ENCODE measurements at places on chromosomes 13 and 19.

DNA sequence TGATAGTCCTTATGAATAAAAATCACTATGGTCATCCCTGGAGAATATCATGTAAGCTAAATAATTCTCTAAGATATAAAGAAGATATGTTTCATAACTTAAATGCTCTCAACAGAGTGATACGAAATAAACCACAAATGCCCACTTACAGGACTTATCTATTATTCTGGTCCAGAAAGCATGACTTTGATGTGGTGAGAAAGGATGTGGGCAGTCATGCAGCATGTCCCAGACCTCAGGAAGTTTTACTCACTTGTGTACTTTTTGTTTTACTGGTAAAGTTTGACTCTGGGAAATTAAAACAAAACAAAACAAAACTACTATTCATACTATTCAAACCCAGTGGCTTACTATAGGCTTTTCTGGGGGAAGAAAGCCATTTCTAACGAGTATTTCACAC lies 483.2 kb upstream of the SLITRK6 start:
- DNase-seq: no peak

GRCh38 chr13:113162783-113163685 lies 4.6 kb downstream of the PROZ start:
- DNase-seq: no peak

- DNase-seq: no peak
These were observed 33.2 kb downstream of the CACNG6 start for GRCh38 chr19:54024660-54025059.

- DNase-seq: no peak
These were observed 137.6 kb upstream of the SLC10A2 start for GRCh38 chr13:103203735-103204330.

GRCh38 chr13:50589139-50589538 lies 254.4 kb downstream of the DLEU7 start:
- no peak for DNase-seq

- no peak for DNase-seq
These were observed 89.2 kb downstream of the PTPRS start for GRCh38 chr19:5251096-5252065.

- DNase-seq: no peak
These were observed 9.3 kb upstream of the HIF3A start for GRCh38 chr19:46287585-46287984.

GRCh38 chr19:40398417-40399131 lies 8.6 kb upstream of the HIPK4 start:
- peak; percentile 80 for DNase-seq

DNA sequence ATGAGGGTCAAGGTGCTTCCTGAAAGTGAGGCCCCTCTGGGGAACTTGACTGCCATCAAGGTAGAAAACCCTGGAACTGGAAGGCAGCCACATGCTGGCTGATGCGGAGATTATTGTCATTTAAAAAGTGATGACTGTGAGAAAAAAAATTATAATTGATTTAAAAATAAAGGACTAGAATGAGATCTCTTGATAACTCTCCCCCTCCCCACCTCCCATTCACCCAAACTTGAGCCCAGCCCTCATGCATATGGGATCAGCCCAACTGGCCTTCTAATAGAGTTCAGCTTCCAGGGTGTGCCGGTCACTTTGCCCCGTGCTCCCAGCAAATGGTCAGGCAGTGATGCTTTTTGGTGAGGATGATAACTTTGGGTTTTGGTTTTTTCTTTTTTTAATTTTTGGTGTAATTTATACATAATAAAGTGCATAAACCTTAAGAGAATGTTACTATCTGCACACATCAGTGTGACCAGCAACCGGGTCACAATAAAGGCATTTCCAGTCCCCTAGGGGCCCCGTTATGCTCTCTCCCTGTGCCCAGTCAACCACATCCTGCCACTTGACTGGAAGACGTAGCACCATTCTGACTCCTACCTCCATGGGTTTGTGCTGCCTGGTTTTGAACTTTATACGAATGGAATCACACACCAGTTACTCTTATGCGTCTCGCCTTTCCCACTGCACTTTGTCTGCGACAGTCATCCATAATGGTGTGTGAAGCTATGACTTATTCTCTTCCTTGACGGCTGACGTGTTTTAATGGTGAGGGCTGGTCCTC lies 187.9 kb downstream of the USP12 start:
- no peak for DNase-seq

DNA sequence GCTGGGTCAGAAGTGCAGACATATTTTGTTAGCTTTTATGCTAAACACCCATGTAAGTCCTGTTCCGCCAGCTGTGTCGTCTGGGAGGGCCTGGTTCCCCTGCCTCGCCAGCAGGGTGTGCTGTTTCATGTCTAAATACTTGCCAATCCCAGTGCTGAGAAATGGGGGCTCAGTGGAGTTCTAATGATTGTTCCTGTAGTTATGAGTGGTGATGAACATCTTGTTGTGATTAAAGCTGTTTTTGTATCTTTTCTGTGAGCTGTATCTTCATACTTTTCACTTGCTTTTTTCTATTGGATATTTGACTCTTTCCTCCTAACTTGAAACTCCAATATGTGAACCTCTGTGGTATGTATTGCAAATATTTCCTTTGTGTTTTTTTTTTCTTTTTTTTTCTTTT lies 32.7 kb downstream of the KDM4B start:
- DNase-seq: peak; percentile 12

- no peak for DNase-seq
These were observed 53.6 kb upstream of the PABPC3 start for GRCh38 chr13:25042151-25042865.

- DNase-seq: no peak
These were observed 18.0 kb downstream of the CATSPERD start for GRCh38 chr19:5738423-5738822.

GRCh38 chr13:78762825-78763224 lies 103.9 kb upstream of the OBI1 start:
- DNase-seq: no peak

- peak; percentile 81 for DNase-seq
These were observed 561 bp upstream of the GJA3 start for GRCh38 chr13:20161275-20161950.

DNA sequence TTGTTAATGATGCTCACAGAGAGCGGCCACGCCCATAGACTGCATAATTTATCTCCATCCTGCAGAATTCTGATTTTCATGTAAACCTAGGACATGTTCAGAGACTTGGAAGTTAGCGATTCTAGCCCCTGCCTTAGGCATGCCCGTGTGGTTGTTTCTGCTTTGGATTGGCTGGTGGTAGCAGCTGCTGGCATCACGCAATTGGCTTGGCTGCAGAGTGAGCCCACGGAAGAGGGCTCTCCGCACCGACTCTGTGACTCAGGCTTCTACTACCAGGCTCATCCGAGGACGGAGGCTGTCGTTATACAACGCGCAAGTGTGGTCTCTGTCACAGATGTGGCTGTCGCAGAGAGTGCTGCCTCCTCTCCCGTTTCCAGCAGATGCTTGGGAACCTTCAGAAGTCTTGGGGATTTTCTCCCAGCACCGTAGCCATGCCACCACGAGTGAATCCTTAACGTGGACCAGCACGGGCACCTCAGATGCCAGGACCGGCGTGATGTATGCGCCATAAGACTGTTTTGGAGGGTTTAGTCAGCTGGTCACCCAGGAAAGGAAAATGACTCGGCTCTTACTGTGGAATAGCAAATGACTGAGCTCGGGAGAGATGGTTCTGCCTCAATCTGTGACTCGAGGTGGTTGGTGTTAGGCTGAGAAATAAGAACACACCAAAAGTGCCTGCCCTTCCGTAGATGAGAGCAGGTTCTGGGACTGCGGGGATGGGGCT lies 61.0 kb upstream of the F7 start:
- DNase-seq: no peak

GRCh38 chr13:65470781-65471180 lies 1759.4 kb downstream of the PCDH9 start:
- DNase-seq: no peak

- DNase-seq: no peak
These were observed 272.8 kb downstream of the OLFM4 start for GRCh38 chr13:53301449-53301848.

DNA sequence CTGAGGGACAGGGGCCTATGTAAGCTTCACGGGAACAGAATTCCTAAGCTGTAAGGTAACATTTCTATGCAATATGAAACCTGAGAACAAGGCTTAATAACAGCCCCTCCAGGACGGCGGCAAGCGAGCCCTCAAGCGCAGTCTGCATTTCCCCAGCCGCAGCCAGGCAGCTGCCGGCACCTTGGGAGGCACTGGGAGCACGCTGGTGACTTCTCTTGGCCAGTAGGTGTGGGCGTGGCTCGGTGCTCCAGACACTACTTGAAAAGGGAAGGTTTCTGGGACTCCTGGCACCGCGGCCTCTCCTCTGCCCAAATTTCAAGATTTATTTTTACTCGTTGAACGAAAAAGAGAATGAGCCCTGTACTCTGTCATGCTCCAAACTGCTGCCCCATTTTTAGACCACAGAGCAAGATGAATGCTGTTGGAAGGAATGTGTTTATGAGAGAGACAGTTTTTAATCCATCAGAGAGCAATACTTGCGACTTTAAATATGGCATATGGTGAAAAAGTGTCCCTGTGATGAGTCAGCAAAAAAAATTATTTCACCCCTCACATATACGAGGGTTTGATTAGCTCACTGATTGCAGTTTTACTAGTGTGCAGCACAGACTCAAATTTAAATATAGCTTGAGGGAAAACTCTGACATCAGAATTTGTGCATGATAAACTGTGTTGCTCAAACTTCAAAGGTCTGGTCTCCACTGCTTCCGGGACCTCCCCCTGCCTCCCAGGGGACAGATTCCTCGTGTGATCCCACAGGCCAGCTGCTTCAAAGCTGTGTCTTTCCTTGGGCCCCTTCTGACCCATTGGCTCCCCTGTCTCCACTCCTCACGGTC lies 81.2 kb downstream of the COL4A2 start:
- no peak for DNase-seq

DNA sequence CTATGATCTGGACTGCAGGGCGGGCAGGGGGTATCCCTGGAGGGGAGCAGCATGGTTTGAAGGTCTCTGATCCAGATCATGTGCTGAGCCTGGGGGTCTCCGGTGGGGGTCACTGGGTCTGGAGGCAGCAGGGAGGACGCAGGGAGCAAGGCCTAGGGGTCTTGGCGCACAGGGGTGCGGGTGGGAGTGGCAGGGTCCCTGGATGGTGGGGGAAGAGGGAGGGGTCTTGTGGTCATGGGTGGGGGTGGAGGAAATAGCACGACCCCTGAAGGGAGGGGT lies 1.9 kb downstream of the BTBD2 start:
- no peak for DNase-seq

All from CD4-positive, CD25-positive, alpha-beta regulatory T cell (primary cell).